Stimulated activated CD4-positive, alpha-beta T cell treated with anti-CD3 and anti-CD28 coated beads, TNF-alpha, amount 100 ng/mL, for 4 hours (primary cell): ENCODE measurements at places on chromosomes 2 and 18.

DNA sequence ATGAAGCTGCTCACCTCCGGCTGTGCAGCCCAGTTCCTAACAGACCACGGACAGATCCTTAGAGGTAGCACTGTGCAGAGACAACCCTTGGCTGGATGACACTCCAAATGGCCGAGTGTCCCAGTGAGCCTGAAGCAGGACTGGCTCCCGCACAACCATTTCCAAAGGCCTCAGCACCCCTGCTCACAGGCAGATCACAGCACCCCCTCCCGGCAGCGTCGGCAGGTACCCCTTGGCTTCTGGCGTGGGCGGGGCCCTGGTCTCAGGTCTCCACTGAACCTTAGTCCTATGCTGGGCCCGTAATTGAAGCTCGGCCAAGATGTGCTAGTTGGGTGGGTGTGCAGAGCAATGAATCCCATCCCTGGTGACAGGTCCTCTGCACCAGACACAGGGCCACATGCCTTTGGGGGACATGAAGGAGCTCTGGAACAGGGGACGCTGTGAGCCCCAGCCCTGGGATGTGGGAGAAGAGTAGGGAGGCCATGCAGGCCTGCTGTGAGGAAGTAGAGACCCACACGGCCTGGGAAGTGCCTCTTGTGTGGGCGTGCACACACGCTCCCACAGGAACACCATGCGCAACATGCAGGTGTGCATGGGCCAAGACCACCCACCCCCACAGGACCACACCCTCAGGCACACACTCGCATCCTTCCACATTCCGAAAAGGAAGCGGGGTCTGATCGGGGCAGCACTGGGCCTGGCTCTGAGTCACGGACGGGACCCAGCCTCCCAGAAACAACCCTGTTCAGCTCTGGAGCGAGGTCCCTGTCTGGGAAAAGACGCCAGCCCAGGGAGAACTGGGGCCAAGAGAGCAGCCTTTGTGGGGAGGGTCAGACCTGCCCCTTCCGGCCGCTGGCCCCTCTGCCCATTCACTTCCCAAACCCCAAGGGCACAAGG is 2.8 kb downstream of the DUSP2 start:
- peak; percentile 71 for DNase-seq

DNA sequence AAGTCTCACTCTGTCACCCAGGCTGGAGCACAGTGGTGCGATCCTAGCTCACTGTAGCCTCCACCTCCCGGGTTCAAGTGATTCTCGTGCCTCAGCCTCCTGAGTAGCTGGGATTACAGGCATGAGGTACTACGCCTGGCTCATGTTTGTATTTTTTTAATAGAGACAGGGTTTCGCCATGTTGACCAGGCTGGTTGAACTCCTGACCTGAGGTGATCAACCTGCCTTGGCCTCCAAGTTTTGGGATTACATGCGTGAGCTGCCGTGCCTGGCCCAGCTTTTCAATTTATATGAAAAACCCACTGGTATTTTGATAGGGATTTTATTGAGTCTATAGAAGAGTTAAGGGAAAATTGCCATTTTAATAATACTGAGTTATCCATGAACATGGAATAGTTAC is 63.3 kb downstream of the XRCC5 start:
- no peak for DNase-seq

DNA sequence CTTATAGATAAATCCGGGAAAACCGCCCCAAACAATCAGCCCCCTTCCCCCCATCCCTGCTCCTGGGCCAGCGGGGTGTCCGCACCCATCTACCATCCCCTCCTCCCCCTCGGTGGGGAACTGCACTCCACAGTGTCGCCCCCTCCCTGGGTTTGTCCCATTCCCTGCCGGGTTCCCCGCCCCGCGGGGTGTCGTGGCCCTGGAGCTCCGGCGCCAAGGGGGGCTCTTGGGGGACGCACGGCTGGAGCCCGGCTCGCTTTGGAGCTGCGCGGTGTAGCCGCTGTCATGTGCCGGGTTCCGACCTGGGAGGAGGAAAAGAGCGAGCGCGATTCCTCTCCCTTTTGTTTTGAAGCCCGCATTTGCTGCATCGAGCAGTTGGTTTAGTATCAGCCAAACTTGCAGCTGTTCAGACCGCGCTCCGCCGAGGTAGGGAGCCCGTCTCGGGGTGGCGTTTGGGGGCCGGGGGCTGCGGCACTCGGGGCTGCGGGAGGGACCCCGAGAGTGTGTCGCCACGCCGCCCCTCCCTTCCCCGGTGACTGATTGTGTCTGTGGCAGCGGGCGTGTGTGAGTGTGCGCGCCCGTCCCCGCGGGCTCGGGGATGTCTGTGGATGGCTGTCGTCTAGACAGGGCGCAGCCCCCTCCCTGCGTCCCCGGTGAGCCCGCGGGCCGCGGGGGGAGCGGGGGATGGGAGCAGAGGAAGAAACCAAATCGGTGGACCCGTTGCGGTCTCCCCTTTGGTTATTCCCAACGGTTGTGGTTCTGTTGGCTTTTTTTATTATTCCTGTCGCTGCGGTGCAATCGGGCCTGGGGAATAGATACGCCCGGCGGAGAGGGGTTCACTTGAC is 797 bp downstream of the CTIF start:
- peak; percentile 15 for DNase-seq

GRCh38 chr2:76870011-76870410 is 652.2 kb downstream of the LRRTM4 start:
- no peak for DNase-seq

- DNase-seq, result no peak
These were observed 123.8 kb downstream of the ERBB4 start for GRCh38 chr2:212414767-212415211.

DNA sequence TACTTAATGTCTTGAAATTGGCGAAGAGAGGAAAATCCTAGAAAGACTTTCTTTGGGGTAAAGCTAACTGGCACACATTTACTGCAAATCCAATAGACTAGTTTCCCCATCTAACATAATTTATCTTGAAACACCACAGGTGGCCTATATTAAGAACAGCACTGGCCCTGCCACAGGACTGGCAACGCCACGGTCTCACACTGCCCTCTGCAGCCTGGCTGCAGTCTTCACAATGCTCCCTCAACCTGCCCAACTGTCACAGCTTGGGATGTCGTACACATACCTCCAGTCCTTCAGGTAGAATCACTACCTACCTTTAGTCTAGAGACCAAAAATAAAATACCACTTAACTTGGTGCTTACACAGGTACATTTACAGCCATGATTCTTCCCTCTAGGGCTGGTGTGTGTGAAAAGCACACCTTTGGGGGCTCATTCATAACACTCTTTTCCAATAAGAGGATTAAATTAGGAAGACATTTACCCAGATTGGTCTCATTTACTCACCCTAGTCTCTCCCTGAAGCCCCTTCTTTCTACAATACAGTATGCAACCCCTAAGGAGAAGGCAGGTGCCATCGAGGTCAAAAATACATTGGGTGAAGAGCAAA is 222.2 kb downstream of the C1D start:
- DNase-seq, result no peak

GRCh38 chr2:74935975-74936391 is 22.5 kb upstream of the POLE4 start:
- no peak for DNase-seq

DNA sequence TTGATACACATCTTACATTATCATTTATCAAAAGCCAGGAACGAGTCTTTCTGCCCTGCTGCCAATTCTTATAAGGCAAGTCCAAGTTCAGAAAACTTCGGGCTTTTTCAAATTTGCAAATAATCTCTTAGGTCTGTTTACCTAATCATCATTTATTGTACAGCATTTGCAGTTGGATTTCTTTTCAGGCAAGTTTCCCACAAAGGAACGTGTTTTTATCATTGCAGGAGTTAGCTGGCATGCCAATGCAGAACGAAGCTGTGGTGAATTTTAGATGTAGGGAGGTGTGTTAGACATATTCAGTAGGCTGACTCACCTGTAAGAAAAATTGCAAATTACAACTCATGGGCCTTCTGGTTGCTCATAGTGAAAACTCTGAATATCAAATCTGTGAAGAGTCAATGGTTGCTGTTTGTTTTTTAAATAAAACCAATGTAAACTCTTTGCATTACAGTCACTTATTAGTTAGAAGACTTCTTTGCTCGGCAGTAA is 209.6 kb downstream of the SRBD1 start:
- DNase-seq, result no peak

- DNase-seq, result no peak
These were observed 11.1 kb downstream of the DNAH6 start for GRCh38 chr2:84527137-84528129.

DNA sequence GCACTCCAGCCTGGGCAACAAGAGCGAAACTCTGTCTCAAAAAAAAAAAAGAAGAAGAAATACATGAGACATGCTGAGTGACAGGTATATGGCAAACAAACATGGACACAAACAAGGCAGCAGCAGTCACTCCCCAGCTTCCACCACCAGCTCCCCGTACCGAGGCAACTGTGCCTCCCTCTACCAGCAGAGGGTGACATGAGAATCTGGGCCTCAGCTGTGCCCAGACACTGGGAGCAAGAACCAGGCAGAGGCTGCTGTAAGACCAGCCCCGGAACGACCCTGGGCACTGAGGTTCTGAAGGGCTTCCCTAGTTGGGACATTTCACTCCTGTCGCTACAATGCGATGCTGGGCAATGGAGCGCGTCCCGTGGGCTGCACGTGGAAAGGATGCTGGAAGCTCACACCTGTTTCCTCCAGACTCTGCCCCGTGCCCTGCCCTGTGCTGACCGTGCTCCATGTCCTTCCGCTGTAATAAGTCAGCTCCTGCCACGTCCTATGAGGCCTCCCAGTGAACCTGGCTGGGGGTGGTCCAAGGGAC is 37.1 kb downstream of the BOK start:
- no peak for DNase-seq

- DNase-seq, result no peak
These were observed 328.2 kb downstream of the SETBP1 start for GRCh38 chr18:45008694-45009413.

DNA sequence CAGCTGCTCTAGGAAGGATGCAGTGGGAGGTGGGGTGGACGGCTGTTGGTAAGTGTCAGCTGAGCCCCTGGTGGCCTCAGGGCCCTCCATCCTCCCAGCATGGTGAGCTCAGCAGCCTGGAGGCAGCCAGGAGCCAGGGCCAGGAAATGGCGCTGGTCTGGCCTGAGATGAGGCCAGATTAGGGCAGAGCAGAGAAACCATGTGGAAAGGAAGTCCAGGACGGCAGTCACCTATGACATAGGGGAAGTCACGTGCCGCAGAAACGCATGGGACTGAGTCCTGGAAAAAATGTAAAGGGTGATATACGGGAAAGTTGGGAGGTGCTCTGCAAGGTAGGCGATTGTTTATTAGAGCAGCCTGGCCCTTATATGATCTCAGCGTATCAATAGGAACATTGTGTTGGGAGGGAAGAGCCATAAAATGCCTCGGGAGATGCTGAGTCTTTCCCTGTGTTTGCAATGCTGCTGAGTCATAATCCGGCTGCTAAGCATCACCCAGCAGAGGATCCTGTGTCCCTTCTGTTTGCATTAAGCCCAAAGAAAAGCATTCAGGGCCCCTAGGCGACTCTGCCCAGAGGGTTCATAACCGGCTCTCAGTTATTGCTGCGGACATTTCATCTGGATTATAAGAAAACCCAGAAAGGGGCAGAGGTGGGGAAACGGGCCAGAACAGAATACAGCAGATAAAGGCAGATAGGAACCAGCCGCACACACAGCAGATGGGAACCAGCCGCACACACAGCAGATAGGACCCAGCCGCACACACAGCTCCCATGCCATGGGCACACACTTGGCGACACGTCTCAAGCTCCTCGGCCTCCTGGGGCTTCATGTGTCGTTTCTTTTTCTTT is 30.3 kb upstream of the B3GNT7 start:
- DNase-seq, result no peak
